ENCODE measurements at places on chromosomes 11 and 22.

GRCh38 chr22:29095459-29095858, 22.6 kb downstream of the KREMEN1 start:
- no peak for DNase-seq

DNA sequence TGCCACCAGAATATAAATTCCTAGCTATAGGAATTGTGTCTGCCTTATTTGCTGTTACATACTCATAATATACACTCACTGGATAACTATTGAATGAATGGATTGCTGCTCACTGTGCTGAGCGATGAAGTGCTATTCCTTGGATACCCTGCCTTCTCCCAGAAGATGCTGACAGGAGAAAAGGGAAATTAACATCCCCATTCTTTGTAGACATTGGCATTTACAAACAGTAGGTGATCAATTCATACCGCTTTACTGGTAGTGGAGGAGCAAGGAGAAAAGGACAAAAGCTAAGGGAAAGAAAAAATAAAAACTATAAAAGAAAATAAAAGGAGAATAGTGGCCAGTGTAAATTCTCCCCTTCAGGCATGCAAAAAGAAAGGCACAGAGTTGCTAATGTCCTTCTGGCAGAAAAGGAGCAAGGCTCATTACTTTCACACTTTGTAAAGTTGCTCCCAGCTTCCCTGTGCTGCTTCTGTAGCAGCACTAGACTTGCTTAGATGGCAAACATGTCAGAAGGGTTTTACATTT, 183.0 kb downstream of the LUZP2 start:
- no peak for DNase-seq

- no peak for DNase-seq
Observed at GRCh38 chr22:29208502-29208862, 2.8 kb downstream of the EMID1 start.

GRCh38 chr11:102421261-102421660, 31.3 kb downstream of the TMEM123 start:
- DNase-seq, result no peak

GRCh38 chr11:66289548-66290329, 796 bp upstream of the YIF1A start:
- peak; percentile 78 for DNase-seq

- DNase-seq, result no peak
Observed at GRCh38 chr11:133803026-133803425, 42.3 kb downstream of the SPATA19 start.

DNA sequence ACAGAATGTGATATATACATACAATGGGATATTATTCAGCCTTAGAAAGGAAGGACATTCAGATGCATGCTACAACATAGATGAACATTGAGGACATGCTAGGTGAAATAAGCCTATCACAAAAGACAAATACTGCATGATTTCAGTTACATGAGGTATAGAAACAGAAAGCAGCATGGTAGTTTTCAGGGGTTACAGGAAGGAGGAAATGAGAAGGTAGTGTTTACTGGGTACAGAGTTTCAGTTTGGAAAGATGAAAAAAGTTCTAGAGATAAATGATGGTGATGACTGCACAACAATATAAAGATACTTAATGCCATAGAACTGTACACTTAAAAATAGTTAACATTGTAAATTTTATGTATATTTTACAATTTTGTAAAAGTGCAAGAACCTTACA, 266.7 kb upstream of the C11orf87 start:
- no peak for DNase-seq

GRCh38 chr11:104122011-104122635, 41.8 kb downstream of the PDGFD start:
- no peak for DNase-seq

DNA sequence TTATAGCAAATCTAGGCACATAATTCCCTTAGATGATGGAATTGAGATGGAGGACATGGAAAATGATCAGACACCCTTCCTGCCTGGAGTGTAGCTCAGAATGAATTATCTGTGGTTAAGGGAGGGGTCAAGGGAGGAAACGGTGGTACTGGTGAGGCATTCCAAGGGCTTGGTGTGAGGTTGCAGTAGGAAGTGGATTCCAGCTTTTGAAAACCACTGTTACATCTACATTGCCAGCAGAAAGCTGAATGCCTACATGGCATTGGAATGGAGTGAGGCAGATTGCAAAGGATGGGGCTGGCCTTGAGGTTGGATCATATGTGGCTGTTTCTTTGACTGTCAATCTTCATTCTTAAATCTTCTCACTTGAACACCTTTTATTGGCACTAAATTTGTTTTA, 684.4 kb downstream of the NTM start:
- no peak for DNase-seq

- no peak for DNase-seq
Observed at GRCh38 chr11:14262271-14262846, 96.6 kb downstream of the RRAS2 start.

DNA sequence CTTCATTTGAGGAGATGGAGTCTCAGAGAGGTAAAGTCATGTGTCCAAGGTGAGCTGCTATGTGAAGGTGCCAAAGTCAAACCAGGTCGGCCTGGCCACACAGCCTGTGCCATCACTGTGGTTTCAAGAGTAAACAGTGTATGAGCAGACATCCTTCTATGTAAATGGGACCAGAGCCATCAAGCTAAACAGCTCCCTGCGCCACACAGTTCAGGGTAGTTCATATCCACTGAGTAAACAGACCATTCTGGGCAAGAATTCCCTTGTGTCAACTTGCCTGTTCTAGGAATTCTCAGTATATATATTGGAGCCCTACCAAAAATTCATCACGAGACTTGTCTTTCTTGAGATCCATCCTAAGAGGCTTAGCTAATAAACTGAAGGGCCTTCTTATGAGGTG, 77.5 kb downstream of the AMOTL1 start:
- DNase-seq, result no peak

GRCh38 chr22:29700206-29700899, 19.4 kb upstream of the CABP7 start:
- DNase-seq, result no peak

DNA sequence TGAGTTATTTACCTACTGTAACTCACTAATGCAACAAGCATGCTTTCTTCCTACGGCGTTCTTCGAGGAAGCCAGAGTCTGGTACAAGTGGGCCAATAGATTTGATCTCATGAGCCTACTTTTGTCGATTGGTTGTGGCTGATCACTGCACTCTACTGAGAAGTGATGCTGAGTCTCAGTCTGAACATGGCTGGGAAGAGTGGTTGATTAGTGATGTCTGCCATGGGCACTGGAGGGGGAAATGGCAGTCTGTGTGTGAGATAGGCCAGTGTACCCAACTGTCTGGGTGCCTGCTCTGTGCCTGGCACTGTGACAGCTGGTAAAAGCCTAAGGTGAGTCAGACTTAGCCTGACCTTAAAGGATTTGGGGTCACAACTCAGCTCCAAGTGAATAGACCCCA, 28.3 kb downstream of the MYO18B start:
- no peak for DNase-seq

DNA sequence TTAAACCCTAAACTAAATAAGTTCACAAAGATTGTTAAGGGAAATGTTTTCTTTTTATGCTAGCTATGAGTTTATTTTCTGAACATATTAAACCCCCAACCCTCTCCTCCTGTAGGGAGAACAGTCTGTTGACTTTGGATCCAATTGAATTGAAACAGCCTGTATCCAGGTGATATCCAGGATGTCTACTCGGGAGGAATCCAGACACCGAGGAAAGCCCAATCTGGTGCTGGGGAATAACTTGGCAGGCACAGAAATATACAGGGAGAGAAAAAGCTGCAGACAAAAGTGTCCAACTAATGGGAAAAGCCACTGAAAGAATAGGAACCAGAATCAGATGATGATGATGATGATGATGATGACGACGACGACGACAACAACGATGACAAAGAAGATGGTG, 93.9 kb upstream of the API5 start:
- no peak for DNase-seq

DNA sequence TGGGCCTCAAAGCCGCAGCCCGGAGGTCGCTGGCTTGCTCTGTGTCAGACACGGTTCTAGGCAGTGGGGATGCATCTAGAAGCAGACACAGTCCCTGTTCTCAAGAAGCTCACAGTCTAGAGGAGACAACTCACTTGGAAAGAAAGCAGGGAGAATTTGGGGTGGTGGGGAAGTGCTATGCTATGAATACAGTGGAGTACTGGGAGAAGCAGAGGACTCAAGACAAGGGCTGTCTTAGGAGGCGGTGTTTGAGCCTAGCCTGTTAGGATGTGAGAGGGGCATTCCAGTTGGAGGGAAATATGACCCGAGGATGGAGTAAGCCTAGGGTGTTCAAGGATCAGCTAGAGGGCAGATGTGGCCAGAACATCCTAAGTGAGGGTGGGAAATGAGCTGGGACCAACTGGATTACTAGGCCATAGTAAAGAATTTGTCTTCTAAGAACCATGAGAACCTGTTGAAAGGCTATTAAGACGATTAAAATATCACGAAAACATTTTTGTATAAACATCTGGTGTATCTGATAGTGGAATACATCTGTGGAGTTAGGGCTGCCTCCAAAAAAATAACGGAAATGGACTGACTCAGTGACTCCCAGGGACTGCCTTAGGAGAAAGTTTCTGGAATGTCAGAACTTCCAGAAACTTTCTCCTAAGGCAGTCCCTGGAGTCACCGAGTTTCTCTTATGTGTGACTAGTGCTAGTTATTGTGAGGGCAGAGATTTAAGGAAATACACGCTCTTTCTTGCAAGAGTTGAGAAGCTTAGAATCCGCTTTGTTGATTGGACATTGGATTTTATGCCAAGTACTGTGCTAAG, 1.1 kb upstream of the PITPNB start:
- DNase-seq, result peak; percentile 41

- no peak for DNase-seq
Observed at GRCh38 chr11:79507706-79508105, 66.9 kb upstream of the TENM4 start.

GRCh38 chr11:88281317-88281712, 56.2 kb downstream of the CTSC start:
- DNase-seq, result no peak

GRCh38 chr11:1353383-1354124, 36.2 kb upstream of the BRSK2 start:
- DNase-seq, result no peak

DNA sequence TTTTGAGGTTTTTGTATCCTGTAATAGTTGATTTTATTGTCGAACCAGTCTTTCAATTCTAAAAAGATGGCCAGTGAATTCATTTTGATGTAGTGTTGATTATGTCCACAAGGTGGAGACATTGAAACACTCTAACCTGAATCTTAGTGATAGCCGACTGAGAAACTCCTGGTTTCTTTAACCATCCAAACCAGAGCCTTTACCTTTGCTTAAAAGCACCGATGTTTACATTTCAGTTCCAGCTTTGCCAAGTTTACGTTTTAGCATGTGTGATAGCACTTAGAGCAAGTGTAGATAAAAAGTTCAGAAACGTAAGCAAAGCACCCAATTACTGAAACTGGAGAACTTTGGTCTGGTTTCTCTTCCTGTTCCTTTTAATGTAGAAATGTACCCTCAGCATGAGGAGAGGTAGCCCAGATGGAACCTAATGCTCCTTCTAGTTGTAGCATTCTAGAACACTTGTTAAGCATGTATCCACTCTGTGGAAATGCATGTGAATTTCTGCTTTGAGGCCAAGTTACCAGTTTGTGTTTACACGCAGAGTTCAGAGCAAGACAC, 208.6 kb downstream of the DBX1 start:
- no peak for DNase-seq

DNA sequence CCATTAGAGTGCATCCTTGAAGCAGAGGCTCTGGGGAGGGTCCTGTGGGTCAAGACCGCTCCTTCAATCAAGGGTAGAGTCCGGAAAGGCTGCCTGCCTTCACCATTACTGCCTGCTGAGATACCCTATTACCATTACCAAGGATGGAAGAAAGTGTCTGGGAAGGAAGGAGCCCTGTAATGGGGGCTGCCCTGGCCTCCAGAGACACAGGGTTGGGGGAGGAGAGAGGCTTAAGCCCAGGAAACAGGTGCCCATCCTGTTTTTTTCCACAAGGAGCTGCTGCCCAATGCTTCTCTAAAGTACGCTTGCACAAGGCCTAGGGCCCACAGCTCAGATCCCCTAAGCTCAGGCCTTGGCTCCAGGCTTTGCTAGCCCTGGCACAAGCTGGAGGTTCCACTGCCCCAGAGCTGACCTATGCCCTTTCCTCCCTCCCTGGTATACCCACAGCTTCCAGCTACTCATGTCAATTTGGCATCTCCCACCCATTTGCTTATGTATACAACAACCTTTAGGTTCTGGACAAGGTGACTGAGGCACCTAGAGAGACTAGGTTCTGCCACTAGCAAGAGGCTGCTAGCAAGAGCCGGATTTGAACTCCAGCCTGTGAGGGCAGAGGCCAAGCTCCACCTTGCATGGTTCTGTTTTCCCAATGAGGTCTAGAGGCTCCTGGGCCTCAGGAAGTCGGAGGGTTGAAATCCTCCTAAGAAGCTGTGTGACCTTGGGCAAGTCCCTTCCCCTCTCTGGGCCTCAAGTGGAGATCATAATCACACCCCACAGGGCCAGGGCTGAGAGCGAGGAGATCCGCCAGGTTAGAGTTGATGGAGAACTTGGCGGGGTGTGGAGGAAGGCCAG, 1.5 kb upstream of the PLCB3 start:
- no peak for DNase-seq

- DNase-seq, result no peak
Observed at GRCh38 chr22:31635638-31636306, 26.2 kb downstream of the PISD start.

DNA sequence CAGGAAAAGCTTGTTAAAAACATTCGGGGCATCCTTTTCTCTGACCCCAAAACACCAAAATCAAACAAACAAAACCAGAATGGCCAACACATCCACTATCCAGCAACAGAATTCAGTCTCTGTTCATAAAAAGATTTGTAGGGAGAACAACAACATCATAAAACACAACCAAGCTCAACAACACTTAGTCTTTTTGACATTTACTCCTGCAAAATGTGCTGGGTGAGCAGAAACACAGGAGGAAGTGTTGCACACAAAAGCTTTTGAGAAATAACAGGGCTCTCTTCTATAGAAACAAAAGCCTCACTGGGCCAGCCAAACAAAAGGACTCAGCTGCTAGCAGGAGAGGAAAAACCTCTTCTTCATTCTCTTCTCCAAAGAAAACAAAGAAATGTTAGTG, 736.0 kb upstream of the CCDC90B start:
- no peak for DNase-seq

DNA sequence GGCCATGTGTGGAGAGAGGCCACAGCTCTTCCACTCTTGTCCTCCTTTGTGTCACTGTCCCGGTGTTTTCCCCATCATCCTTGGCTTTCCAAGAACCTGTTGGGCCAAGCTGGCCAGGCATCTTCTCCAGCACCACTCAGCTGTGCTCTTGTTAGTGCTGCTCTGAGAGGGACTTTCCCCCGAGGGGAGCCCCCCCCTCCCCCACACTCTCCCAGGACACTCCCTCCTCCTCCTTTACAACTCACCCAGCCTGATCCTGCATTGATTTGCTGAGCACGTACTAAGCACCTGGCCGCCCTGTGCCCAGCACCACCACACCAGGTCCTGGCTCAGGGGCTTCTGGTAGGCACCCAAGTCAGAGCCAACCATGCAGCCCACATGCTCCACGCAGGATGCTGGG, 13.2 kb downstream of the TP53AIP1 start:
- no peak for DNase-seq

- DNase-seq, result no peak
Observed at GRCh38 chr11:75229466-75229865, 11.1 kb upstream of the TPBGL start.
